Uterus (tissue), 4 donors: ENCODE measurements at places on chromosomes 3 and 15. TPM values are rescaled to one million over a fixed set of nuclear protein-coding genes. Genes with fewer than 3 reads are reported as not detected.
A peak's percentile ranks its signal among the peaks of the same experiment; 100 is the strongest.

The TMEM158 gene
- 2.6 TPM for total RNA-seq

The FXR1 gene
- 84.5 TPM for total RNA-seq

The TTBK2 gene
- 32.3 TPM for total RNA-seq

The CLDN11 gene
- 73.2 TPM for total RNA-seq

The SORD gene
- total RNA-seq: 22.0 TPM

The TIPARP gene
- total RNA-seq: 48.5 TPM

The KNG1 gene
- total RNA-seq: not detected

GRCh38 chr3:18900994-18901393 is 247.3 kb upstream of the KCNH8 start:
- DNase-seq: no peak

DNA sequence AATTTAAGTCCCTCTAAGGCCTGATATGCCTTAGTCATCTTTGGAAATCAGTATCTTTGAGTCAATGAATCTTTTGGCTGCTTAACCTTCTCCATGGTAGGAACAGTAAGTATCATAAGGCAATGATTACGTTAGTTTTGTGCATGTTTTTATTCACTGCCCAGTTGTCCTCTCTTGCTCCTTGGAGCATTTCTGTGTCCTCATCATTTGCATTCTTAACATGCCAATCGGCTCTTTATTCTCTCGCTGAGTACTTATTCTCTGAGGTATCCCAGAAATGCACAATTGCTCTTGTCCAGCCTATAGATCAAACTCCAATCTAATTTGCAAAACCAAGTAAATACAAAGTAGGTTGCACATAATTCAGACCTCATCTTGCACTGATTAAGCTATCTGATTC is 405.0 kb upstream of the IL12A start:
- no peak for DNase-seq

- peak; percentile 1 for DNase-seq
Observed at GRCh38 chr3:126439346-126439967, 36.2 kb downstream of the ZXDC start.

- DNase-seq: no peak
Observed at GRCh38 chr3:13346481-13347389, 73.4 kb downstream of the NUP210 start.

DNA sequence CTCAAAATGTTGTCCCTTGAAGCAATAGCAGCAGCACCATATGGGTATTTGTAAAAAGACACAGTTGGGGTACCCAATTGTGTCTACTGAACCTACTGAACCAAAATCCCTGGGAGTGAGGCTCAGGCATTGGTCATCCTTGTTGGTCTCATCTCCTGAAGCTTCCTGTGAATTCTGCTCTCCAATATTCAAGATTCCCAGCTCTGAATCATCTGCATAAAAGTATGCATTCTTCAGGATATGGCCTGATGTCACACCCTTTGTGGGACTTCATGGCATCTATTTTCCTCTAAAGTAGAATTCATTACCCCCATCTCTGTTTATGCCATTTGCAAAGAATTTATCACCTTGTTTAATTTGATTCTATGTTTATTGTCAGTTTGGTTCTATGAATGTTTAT is 13.3 kb upstream of the PTX3 start:
- no peak for DNase-seq

GRCh38 chr3:9820946-9821345 is 10.9 kb downstream of the TTLL3 start:
- DNase-seq: no peak

- no peak for DNase-seq
Observed at GRCh38 chr3:54988302-54988837, 60.5 kb upstream of the LRTM1 start.

GRCh38 chr3:172129850-172130716 is 90.7 kb downstream of the FNDC3B start:
- peak; percentile 97 for DNase-seq

DNA sequence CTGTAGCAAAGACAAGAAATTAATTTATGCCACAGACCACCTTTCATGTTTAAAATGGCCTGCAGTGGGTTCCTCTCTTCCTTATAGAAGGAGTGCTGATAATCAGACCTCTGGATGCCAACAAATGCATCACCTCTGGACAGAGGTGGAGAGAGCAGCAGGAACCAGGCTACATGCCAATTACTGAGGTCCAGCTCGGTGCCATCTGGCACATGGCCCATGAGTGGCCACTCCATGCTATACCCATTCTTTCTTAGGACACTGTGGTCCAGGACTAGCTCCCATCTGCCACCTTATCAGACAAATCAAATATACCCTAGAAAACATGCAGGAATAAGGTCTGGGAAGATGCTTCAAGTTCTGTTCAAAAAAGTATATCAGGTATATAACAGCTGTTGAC is 60.7 kb downstream of the TBC1D2B start:
- no peak for DNase-seq

GRCh38 chr3:120778776-120779175 is 36.2 kb downstream of the GTF2E1 start:
- DNase-seq: no peak

GRCh38 chr3:151377768-151378385 is 6.7 kb downstream of the P2RY12 start:
- no peak for DNase-seq

- no peak for DNase-seq
Observed at GRCh38 chr15:81642451-81642990, 268.5 kb upstream of the TMC3 start.

GRCh38 chr3:55000546-55000945 is 72.7 kb upstream of the LRTM1 start:
- DNase-seq: no peak

DNA sequence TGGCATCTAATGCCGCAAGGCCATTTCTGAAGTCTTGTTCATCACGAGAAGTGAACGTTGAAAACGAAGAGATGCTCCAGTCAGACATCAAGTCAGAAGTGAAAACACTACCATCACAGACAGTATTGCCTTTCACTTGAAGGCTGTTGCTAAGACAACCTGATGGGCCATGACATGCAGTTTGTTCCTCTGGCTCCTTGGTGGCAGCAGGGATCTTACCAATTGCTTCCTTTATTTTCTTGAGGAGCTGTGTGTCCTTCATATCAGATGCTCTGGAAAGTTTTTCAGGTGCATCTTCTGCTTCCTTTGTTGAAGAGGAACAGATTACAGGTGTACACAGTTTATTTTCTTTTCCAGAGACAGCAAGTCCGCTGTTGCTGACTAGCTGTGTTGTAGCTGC is 30.7 kb upstream of the MYLK start:
- DNase-seq: no peak

DNA sequence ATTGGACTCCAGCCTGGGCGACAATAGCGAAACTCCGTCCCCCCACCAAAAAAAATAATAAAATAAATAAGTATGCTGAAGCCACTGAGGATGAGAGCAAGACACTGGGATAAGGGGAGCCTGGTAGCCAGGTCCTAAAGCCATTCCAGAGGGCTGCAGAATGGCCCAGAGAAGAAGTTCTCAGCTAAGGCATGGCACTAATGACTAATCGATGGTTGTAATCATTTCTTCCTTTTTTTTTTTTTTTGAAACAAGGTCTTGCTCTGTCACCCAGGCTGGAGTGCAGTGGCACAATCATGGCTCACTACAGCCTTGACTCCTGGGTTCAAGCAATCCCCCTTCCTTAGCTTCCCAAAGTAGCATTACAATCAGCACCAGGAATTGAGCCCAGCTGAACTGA is 25.6 kb upstream of the ZNF774 start:
- DNase-seq: no peak

DNA sequence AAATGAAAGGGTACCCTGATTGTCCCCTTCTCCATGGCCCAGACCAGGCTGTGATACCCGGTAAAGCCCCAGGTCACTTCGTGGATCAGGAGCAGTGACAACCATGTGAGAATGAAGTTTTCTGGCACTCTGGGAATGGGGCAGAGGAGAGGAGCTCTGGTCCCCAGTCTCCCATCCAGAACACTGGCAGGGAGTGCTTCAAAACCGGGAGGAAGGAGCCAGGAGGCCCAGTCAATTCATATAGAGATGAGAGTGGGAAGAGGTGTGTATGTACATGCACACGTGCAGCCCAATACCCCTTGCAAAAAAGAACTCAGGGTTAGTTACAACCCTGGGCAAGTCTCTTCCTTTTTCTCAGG is 101.4 kb upstream of the TLE3 start:
- no peak for DNase-seq

DNA sequence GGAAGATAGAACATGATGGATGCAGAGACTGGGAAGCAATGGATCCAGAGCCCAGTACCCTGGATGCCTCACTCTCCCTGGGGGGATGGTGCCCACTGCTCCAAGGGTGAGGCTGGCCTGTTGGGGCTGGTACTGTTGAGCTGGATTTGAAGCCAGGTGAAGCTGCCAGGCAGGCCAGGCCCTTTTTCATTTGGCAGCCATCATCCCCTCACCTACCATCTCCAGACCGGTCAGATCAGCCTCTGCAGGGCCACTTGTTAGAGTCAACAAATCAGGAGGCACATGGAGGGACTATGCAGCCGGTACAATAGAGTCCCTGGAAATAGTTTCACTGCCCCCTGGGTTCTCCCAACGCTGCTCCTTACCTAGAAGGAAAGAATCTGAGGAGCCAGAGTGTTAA is 5.9 kb downstream of the MAPKAPK3 start:
- DNase-seq: no peak

- DNase-seq: no peak
Observed at GRCh38 chr3:97991293-97991682, 19.1 kb upstream of the RIOX2 start.
